Smooth muscle cell of the umbilical artery (primary cell): ENCODE measurements at places on chromosomes 1 and 21. TPM values are rescaled to one million over a fixed set of nuclear protein-coding genes. Genes with fewer than 3 reads are reported as not detected.

SRRM1 gene
- 26.7 and 42.2 TPM in 2 replicates for total RNA-seq

INAVA gene
- total RNA-seq, result 0.18 TPM in 1 of 2 replicates, not detected in the other

CFHR4 gene
- total RNA-seq, result not detected in 2 replicates

NBPF10 gene
- total RNA-seq, result 4.5 and 7.2 TPM in 2 replicates

NID1 gene
- total RNA-seq, result 62.6 and 66.5 TPM in 2 replicates

FAM177B gene
- not detected in 2 replicates for total RNA-seq

VWA5B1 gene
- not detected in 2 replicates for total RNA-seq

FAM229A gene
- total RNA-seq, result 0.83 and 1.2 TPM in 2 replicates

FALEC gene
- not detected in 2 replicates for total RNA-seq

TNFRSF18 gene
- total RNA-seq, result not detected in 2 replicates

SH2D2A gene
- total RNA-seq, result 0.30 TPM in 1 of 2 replicates, not detected in the other

FMO3 gene
- not detected in 2 replicates for total RNA-seq

SERPINC1 gene
- total RNA-seq, result 0.30 TPM in 1 of 2 replicates, not detected in the other

CHRNB2 gene
- total RNA-seq, result under 0.01 and 0.05 TPM in 2 replicates

C4BPA gene
- not detected in 2 replicates for total RNA-seq

COL18A1 gene
- total RNA-seq, result 203 and 239 TPM in 2 replicates

C21orf91 gene
- 4.5 and 5.8 TPM in 2 replicates for total RNA-seq

GBP4 gene
- 0.32 and 3.9 TPM in 2 replicates for total RNA-seq

RNASEL gene
- total RNA-seq, result 6.8 and 13.7 TPM in 2 replicates

LDLRAD1 gene
- not detected in 2 replicates for total RNA-seq

RNU1-1 gene
- under 0.01 TPM in 2 replicates for total RNA-seq

SPRR2E gene
- total RNA-seq, result not detected in 2 replicates

RSPH1 gene
- not detected in 2 replicates for total RNA-seq

ST6GALNAC5 gene
- total RNA-seq, result 140 and 184 TPM in 2 replicates

IGFN1 gene
- total RNA-seq, result under 0.01 and 0.23 TPM in 2 replicates

RNF186 gene
- not detected in 2 replicates for total RNA-seq

PLA2G2F gene
- not detected in 2 replicates for total RNA-seq

OR2G6 gene
- total RNA-seq, result not detected in 2 replicates

CNIH4 gene
- 64.8 and 108 TPM in 2 replicates for total RNA-seq
